Right hindlimb (tissue), 1 donor: ENCODE measurements at places on chromosomes 16 and 17.

DNA sequence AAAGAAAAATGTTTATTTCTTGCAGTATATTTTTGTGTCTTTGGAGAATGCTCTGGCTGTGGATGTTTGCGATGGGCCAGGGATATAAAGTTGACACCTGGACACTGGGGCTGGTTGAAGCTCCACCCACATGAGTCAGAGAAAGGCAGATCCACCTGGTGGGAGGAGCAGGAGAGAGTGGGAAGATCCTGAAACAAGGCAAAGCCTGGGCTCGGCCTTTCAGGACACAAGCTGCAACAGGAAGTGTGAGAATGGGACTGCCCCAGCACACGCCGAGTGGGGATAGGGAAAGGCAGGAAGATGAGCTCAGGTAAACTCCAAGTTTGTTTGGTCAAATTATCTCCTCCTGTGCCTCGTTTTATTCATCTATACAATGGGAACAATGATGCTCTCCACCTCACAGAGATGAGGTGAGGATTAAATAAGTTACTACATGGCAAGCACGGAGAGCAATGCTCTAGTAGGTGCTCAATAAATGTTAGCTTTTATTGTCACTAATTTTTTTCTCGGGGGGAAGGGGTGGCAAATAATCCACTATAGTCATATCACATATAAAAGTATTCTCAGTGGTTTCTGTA lies 21.4 kb upstream of the PITPNM3 start:
- no peak for DNase-seq

GRCh38 chr17:56110463-56111135 lies 42.7 kb upstream of the ANKFN1 start:
- DNase-seq, result no peak

- DNase-seq, result peak; percentile 71
Measured at GRCh38 chr17:62704381-62704971, 77.0 kb downstream of the MRC2 start.

GRCh38 chr17:4209611-4210010 lies 54.2 kb downstream of the ANKFY1 start:
- DNase-seq, result no peak

DNA sequence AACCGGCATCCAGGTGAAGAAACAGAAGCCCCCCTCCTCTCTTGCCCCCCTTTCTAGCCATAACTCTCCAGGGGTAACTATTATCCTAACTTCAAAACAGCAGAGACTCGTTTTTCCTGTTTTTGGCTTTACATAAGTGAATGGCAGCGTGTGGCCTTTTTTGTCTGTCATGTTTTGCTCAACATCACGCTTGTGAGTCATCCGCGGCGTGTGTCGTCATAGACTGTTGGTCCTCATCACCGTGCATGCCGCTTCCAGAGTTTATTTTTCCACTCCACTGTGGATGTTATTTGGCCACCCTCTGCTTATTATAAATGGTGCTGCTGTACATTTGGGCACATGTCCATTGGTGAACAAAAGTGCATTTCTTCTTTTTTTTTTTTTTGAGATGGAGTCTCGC lies 52.6 kb downstream of the ERN1 start:
- DNase-seq, result no peak

- DNase-seq, result no peak
Measured at GRCh38 chr16:20821682-20822081, 15.4 kb downstream of the REXO5 start.

GRCh38 chr17:42809250-42809649 lies 10.6 kb downstream of the CNTD1 start:
- no peak for DNase-seq

- no peak for DNase-seq
Measured at GRCh38 chr16:16018705-16019104, 69.3 kb downstream of the ABCC1 start.

DNA sequence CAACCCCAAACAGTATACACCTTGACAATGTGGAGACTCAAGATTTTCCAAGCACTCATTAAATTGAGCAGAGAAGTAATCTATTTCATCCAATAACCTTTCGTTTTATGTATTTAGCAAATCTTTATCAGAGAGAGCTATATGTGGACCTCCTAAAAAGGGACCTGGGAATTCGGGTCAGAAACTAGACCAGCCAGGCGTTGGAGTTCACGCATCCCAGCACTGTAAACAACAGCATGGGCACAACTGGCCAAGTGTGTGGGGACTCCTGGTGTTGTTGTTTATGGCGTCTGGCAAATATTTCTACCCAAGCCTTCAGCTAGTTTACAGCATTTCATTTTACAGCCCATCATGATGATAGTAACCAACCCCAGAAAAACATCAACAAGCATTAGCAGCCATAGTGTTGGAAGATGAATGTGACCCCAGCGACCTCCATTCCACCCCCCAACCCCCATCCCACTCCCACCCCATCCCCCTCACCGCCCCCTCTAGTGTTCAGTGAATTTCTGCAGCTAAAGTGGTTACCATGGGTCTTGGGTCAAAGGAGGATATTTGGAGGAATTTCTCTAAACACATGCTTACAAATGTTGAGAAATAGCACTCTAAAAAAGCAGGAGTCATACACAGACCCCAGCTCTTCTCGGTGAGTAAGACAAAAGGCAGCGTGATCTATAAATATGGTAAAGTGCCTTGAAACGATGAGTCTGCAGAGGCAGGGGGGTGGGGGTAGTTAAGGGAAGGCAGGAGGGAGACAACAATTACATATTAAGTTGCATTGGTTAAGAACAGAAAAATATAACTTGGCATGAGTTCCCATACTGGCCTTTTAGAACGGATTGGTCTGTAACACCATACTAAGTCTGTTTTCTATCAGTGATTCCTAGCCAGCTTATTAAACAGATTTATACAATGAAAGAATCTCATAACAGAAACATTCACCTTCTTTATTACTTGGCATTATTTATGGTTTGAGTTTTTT lies 91.4 kb upstream of the TBX2 start:
- DNase-seq, result no peak

- no peak for DNase-seq
Measured at GRCh38 chr17:43768382-43768781, 9.8 kb upstream of the SOST start.

DNA sequence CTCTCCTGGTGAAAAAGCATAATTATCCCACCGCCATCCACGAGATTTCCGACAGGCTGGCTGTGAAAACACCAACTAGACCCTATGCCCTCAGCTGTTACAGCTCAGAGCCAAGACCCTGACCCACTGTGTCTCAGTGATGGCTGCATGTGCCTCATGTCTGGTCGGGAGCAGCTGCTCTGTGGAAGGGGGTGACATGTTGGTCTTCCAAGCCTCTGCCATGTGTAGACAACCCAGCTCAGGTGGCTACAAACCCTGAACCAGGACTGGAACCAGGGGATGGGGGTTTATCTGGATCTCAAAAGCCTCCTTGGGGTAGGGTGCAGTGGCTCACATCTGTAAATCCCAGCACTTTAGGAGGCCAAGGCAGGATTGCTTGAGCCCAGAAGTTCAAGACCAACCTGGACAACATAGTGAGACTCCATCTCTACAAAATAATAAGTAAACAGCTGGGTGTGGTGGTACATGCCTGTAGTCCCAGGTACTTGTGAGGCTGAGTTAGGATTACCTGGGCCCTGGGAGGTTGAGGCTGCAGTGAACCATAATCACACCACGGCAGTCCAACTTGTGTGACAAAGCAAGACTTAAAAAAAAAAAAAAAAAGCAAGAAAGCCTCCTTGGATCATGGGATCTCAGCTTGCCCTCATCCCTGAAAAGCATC lies 220.3 kb downstream of the CPPED1 start:
- DNase-seq, result no peak

DNA sequence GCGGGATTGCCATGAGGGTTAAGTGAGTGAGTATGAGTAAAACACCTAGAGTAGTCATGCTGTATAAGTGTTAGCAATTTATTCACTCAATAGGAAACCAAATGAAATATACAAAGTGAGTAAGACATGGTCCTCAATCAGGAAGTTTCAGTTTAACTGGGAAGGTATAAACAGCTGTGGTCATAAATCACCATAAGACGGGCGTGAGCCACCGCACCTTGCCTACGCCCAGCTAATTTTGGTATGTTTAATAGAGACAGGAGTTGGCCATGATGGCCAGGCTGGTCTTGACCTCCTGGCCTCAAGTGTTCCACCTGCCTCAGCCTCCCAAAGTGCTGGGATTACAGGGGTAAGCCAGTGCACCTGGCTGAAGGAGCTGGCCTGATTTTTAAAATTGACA lies 27.0 kb downstream of the RNF135 start:
- DNase-seq, result no peak

DNA sequence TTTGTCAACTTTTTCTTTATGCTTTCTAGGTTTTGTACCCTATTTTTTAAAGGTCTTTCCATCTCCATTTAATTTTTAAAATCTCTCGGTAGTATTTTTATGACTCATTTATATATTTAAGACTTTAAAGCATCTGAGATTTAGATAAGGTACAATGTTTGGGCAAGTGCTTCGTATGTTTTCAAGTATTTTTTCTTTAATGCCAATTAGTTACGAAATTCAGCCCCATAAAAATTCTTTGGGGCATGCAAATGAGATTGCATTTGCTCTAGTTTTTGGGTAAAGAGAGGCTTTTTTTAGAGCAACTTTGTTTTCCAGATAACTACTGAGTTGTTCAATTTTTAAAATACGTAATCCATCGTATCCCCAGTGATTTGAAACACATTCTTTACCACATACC lies 65.3 kb upstream of the CRHR1 start:
- no peak for DNase-seq

DNA sequence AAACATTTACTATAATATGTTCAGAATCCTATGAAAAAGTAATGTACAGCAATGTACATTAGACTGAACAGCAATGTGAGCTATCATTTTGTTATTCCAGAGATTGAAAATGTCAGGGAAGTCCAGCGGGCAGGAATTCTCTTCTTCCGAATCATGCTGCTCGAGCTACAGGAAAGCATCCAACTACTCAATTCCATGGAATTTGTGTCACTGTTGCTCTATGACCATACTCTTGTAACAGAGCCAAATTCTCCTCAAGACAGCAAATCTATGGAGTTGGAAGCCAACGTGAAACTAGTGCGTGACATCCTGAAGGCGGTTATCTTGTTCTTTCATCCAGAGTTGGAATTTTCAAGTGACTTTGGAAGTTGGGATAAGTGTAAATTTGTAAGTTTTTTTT lies 24.8 kb upstream of the NSRP1 start:
- DNase-seq, result no peak

DNA sequence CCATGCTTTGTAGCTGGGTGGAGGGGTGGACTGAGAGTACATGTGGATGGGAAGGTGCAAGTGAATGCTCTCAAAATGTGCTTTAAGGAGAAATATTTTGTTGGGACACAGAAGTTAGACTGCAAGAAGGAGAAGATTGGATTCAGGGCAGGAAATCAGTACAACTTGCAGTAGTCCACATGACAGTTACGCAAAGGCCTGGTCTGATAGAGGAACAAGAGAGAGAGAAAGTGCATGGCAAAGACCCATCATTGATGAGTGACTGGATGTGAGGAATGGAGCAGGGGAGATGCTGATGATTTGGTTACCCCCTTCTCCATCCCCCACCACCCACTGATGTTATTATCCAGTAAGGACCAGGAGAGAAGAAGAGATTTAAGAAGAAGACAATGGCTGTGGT lies 472.8 kb downstream of the MAF start:
- DNase-seq, result no peak
